ENCODE measurements at places on chromosomes 2 and 18. TPM values are rescaled to one million over a fixed set of nuclear protein-coding genes. Genes with fewer than 3 reads are reported as not detected.

DNA sequence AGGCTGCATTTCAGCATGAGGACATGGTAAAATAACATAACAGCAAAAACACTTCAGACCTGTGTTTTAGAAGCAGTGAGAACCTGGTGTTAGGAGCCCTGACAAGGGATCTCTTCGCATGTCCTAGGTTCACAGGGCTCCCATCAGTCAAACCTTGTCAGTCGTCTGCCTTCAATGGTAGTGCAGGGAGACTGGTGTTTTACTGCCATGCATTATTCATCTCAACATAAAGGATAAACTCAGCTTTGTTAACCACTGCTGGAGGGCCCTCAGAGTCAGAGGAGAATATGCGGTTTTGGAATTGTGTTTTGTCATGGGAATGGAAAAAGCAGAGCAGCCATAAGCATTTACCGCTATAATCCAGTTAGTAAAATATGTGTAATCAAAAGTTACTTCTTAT, 275.9 kb upstream of the GCFC2 start:
- DNase-seq = no peak

DNA sequence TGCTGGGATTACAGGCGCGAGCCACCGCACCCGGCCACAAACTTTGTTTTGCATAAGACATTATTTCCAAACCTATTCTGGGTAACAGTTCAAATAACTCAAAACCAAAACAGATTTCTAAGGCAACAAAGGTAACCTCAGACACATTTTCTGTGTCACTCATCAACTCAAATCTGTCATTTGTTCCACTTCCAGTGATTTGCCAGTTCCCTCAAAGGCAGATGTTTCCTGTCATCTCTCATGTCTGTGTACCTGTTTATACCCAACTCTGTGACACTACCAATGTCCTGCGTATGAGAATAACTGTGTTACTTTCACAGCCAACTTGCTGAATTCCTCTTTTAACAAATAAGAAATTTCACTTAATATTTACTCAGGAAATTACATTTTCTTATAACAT, 54.4 kb downstream of the SCN3A start:
- no peak for DNase-seq

- no peak for DNase-seq
Measured at GRCh38 chr2:110819711-110820110, 87.3 kb downstream of the ACOXL start.

DNA sequence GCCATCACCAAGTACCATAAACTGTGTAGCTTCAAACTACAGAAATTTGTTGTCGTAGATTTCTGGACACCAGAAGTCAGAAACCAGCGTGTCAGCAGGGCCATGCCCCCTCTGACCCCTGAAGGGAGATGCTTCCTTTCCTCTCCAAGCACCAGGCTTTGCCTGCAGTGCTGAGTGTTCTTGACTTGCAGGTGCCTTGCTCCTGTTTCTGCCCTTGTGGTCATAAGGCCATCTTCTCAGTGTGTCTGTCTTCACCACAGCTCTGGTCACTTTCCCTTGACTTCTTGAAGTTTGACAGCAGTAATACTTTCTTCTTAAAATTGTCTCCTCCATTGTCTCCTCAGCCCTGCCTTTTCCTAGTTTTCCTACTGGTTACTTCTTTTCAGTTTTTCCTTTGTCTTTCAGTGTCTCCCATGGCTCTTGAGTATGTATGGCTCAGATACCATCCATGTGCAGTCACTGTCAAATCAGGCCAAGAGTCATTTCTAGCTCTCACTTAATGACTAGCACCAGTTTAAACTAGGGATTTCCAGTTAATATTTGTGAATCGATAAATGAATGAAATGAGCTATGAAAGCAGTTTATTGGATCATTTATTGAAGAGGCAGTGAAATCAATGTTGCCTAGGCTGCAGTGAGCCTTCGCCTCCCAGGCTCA, 91.2 kb upstream of the RANBP2 start:
- DNase-seq = no peak

DNA sequence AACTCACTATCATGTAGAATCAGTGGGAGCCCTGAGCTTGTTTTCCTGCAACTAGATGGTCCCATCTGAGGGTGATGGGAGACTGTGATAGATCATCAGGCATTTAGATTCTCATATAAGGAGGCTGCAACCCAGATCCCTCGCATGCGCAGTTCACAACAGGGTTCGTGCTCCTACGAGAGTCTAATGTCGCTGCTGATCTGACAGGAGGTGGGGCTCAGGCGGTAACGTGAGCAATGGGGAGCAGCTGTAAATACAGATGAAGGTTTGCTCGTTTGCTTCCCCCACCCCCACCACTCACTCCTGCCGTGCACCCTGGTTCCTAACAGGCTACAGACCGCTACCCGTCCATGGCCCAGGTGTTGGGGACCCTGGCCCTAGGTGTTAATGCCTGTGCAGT, 113.6 kb downstream of the RNF144A start:
- DNase-seq = no peak

DNA sequence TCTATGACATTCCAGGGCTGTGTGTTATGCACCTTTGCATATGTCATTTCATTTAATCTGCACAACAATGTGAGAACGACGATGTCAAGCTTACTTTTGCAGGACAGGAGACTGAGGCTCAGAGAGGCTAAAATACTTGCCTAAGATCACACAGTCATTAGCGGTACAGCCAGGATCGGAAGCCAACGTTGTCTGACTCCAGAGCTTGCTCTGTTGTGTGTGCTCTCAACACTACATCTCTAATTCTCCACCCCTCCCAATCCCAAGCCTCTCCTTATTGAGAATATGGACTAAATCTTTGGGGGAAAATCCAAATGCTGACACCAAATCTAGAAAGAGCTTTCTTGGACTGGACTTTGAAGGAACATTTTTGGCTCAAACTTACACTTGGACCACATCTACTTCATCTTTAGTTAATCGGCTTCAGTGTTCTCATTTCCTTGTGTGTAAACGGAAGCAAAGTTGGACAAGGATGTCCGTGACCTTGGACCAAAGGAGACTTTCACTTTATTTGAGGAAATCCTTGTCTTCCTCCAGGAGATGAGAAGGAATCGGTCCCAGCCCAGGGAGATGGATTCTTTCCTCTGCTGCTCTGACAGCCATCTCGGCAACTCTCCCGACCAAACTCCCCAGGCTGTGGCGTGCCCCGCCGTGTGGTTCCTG, 242.4 kb downstream of the LPIN1 start:
- no peak for DNase-seq

Gene EFHD1
- total RNA-seq = 0.19 TPM

Gene PFN4
- 1.7 TPM for total RNA-seq

All from LHCN-M2 (cell line).